ENCODE measurements at places on chromosomes 2 and 18. TPM values are rescaled to one million over a fixed set of nuclear protein-coding genes. Genes with fewer than 3 reads are reported as not detected.

DNA sequence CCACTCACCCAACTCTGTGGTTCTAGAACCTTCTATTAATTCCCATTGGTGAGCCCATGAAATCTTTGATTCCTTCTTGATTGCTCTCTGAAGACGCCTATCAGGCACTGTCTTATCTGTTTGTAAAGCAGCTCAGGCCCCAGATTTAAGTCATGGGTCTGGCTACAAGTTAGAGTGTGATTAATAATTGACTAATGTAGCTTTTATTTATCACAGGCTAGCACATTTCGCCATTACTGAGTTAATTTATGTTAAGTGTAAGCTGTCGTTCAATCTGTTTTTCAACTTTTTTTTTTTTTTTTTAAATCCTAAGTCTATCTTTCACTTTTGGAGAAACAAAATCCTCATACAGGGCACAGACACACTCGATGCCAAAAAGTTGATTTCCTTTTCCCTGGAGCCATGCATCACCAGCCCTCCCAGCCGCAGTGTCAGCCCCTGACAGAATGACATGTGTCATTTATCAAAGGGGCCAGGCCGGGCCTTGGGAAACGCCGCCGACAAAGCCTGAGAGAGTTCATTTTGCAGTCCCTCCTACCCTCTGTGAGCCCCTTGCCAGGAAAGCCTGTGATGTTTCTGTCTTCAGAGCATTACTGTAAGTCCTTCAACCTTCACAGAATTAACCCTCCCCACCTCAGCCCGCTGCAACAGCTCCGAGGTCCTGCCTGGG lies 15.8 kb downstream of the TSHZ1 start:
- no peak for DNase-seq

SPDYA gene
- 0.30 TPM for total RNA-seq

SCN9A gene
- total RNA-seq, result 8.2 TPM

- no peak for DNase-seq
Measured at GRCh38 chr2:99860720-99861375, 281.5 kb downstream of the AFF3 start.

BIRC6 gene
- total RNA-seq, result 59.1 TPM

DNA sequence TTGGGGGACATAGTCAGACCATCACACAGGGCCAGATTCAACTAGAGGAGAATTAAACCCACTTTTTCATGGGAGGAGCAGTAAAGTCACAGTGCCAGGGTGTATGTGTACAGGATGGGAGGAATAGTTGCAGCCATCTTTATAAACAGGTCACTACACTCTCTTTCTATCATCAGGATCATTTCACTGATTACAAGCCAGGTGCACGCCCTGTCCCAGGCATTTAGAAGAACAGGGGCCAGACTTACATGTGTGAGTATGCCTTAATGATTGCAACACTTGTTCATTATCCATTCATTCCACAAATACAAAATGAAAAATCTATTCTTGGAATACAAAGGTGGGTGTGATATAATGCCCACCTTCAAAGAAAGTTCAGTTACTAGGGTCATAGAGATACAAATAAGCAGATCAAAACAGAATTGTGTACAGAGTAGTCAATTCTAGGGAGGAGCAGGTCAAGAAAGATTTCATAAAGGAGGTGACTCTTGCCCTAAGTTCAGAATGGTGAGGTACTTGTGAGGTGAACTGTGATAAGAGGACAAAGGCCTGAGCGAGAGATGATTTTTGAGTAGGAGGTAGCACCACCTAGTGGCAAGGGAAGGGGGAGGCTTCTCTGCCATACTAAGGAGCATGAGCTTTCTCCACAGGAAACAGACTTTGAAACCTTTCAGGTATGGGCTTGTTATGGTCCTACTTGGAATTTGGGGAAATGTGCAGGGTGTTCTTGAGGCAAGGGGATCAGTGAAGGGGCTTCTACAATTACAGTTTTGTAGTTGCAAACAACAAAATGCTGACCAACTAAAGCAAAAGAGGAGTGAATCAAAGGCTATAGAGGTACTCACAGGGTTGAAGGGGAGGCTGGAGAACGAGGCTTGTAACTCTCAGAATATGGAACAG lies 156.3 kb downstream of the SUCLG1 start:
- peak; percentile 55 for DNase-seq

TEX44 gene
- not detected for total RNA-seq

PRSS56 gene
- not detected for total RNA-seq

DNA sequence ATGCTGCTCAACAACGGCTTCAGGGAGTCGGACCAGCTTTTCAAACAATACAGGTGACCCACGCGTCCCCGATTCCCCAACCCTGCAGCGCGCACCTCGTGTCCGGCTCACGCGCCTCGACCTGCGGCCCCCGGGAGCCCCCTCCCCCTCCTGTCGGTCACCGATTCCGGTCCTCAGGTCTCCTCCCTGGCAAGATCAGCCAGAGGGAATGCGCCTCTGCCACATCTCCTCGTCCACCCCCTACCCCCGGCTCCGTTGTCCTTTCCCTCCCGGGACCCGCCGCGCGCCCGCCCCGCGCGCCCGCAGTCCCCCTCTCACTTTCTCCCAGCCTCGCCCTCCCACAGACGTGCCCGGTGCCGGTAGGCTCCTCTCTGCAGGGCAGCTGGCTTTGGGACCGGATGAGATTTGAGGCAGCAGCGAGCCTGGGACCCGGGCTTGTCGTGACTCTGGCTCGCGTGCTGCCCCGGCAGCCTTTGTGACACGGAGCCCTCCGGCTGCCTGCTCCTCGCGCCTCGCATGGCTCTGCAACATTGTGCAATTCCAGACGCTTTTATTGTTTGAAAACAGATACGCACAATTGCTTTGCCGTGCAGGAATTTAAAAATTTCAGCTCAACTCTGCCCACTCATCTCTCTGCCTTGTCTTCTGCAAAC lies 558 bp downstream of the TTC39C start:
- peak; percentile 51 for DNase-seq

DNA sequence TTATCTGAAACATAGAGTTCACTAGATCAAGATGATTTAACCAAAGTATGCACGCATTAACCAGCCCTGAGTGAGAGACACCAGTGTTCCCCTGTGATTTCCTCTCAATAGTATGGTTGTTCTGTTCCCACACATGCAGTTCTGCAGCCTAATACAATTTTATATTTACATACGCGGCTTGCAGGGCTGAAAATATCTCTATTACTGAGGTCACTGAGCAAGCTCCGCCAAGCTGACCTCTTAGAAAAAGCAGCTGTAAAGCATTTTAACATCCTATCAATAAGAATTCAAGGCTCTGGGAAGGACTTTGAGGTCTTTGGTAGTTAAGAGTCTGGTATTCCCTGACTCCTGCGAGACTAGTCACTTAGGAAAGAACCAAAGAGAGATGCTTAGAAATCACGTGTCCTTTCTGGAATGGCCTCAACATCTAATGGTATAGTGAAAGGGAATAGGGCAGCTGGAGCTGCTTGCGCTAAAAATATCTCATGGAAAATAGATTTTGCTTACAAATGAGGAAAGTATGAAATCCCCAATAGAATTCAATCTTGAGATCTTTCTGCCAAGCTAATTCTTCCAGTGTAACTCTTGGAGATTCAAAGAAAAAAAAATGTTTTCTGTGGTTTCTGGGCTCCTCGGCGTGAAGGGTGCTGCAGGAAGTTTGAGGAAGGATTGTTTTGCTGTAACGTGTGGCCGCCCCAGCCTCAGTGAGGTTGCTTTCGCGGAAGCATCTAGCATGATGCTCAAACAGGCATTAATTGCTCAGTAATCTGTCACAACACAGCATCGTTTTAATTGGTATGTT lies 59.2 kb downstream of the DOCK10 start:
- DNase-seq, result no peak

Measured in WTC11 (cell line).